ENCODE measurements at places on chromosomes 2 and 18.

DNA sequence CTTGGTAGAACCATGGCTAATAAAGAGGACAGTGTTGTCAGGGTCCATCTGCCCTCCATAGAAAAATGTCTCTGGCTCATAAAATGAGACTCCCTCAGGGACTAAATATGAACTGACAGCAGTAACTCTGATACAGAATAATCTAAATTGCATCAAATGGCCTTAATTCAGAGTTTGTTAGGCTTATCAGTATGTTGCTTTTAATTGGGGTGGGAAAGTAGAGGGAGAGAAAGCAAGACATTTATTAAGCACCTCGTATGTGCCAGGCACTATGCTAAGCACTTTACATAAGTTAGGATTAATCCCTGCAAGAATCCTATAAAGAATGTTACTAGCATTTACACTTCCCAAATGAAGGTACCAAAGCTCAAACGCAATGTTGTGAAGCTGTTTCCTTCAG, 115.2 kb downstream of the MMADHC start:
- no peak for ATAC-seq

GRCh38 chr2:120543899-120544298, 191.8 kb upstream of the GLI2 start:
- ATAC-seq = no peak

GRCh38 chr2:29193681-29194080, 78.5 kb downstream of the CLIP4 start:
- ATAC-seq = no peak

GRCh38 chr2:150169237-150169629, 318.2 kb downstream of the RND3 start:
- no peak for ATAC-seq

GRCh38 chr2:216169087-216169486, 59.9 kb downstream of the XRCC5 start:
- no peak for ATAC-seq

DNA sequence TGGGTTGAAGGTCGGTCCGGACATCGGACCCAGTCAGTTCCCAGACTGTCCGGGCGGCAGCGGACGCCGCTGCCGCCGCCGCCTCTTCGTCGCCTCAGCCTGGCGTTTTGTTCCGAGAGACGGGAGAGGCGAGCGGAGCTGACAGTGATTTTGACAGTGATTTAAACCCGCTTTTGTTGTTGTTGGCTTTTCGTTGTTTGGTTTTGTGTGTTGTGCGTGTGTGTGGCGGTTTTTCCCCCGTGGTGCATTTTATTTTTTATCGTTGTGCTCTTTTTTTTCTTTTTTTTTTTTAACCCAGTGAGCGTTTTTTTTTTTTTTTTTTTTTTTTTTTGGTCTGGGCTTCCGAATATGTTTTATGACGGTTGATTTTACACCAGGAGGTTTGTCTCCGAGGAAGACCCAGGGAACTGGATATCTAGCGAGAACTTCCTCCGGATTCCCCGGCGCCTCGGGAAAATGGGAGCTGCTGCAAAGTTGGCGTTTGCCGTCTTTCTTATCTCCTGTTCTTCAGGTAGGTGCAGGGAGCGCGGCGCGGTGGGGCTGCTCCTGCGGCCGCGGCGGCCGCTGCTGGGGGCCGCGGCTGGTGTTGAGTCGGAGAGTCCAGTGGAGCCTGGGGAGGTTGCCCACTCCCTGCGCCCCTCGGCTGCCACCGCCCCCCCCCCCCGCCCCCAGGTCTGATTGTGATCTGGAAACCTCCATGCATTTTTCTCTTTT, at the start of gene ACVR2A:
TSS of gene ACVR2A (plus strand) at position 333 of the 714 bp plus-strand sequence. CDS start at position 457, 124 bp downstream.
- peak; percentile 11 for ATAC-seq

DNA sequence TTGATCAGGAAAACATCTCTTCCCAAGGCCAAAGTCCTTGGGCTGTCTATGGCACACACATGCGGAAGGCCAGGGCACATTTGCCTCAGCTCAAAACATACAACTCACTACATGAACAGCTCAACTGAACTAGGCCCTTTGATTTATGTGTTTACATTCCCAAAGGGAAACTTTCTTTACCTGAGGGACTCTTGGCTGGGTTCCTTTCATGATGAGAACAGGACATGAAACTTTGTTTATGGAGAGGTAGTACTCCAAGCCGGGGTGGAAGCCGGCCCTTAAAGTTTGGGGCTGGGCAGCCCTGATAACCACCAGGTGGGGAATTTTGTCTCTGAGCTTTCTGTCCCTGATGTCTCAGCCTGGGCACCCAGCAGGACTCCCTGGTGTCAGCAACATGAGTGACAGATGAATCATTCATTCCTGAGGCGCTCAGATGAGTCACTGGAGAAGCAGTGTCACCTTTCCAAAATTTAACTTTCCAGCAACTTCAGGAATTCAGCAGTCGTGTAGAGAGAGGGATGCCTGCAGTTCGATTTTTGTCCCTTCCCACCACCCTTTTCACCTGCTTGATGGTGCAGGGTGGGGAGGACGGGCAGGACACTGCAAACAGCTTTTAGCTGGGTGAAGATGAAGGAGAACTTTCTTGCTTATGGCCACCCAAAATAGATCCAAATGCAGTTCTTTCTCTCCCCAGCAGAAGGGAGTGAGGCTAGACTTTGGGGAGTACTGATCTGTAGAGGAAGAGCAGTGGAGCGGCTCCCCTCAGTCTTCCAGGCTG, 331.6 kb downstream of the DYSF start:
- ATAC-seq = no peak

DNA sequence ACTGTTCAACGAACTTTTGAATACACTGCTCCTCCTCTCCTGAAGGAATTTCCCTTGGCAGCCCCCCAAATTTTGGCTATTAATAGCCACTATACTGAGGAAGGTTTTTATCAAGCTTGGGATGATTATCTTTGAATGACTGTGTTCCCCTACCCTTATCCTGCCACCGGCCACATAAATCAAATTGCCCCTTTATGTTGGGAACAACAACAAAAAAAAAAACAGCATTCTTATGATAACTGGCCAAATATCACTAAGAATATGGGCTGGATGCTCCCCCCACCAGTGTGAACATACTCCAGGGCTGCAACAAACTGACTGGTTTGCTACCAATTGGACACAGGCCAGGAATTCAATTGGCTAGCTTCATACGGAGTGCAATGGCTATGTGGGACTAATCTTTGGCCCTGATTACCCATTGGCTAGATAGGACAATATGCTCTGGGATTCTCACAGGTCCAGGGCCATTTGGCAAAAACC, 20.6 kb downstream of the DUSP11 start:
- no peak for ATAC-seq

GRCh38 chr2:201420442-201421113, 30.7 kb downstream of the TRAK2 start:
- peak; percentile 76 for ATAC-seq

DNA sequence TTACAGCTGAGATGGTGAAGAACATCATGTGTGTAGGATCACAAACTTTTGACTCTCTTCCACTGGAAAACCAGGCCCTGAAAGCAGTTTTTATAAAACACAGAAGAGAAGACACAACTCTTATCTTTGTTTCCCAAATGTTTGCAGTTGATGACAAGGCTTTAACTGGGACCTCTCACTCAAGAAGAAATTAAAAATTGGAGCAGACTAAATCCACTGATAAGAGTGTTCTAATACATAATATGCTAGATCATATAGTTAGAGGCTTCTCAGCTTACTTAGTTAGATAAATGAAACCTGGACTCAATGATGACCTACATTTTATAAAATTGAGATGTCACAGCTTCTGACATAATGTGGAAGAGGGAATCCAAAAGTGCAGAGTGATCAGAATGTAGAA, 158.3 kb upstream of the WDSUB1 start:
- no peak for ATAC-seq

DNA sequence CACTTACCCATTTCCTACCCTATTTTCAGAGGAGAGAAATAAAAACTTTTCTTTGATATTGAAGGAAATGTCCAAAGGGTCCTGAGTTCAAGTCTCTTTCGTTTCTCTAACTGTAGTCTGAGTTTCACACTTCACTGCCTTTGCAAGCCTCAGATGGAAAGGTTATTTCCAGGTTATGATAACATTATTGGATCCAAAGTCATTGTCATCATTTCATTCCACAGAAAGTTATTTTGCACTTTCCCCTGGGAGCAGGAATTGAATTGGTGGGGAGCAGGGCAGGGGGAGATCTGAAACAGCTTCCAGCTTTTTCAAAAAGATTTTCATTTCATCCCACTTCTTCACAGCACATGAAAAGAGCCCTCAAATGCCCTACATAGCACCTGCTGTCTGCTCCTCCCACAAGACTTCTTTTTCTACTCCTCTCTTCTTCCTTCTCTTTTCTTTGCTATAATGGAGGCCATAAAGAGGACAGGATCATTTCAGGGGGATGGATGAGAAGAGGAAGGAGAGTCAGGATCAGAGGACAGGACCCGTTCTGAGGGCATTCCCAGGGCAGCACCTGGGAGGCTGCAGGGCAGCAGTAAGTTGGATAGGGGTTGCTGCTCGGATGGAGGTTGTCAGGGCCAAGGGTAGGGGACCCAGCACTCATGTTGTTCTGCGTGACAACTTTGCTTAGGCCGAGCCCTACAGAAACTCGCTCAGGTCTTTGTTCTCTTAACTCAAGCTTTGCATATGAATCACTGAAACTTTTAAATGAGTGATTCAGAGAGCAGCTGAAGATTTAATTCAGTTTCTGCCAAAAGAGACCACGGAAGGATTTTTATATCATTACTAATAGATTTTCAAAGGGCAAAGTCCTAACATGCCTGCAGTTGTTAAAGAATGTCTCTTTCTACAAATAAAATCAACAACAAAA, 11.4 kb upstream of the GALNT5 start:
- peak; percentile 96 for ATAC-seq

DNA sequence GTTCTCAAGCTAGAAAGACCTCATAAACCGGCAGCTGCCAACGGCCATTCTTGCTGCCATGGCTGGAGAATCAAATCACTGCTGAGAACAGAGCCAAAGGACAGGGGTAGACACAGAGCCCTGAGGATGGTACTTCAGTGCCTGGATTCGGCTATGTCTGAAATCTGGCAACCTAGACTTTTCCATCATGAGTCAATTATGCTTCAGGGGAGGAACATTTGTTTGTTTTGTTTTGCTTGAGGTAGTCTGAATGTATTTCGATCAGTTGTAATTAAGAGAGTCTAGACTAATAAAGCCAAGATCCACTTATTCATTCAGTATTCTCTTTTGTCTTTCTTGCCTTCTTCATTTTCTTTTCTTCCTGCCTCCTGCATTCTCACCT, 122.8 kb upstream of the SH3BP4 start:
- no peak for ATAC-seq

DNA sequence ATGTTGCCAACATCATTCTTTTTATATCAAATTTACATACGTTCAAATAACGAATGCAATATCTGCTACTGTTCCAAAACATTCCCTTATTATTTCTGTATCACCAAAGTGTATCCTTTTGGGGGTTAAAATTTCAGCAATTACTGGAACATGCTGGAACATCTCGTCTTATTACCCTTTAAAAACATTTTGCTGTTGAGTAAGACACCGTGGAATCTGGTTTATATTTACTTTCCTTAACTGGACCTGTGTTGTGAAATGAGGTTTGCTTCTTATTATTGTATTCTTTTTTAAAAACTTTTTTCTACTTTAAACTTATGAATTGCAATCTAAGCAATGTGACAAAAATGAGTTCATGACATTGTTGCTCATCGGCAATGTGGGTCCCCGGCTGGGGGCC, 87.4 kb upstream of the PTPRM start:
- ATAC-seq = no peak

DNA sequence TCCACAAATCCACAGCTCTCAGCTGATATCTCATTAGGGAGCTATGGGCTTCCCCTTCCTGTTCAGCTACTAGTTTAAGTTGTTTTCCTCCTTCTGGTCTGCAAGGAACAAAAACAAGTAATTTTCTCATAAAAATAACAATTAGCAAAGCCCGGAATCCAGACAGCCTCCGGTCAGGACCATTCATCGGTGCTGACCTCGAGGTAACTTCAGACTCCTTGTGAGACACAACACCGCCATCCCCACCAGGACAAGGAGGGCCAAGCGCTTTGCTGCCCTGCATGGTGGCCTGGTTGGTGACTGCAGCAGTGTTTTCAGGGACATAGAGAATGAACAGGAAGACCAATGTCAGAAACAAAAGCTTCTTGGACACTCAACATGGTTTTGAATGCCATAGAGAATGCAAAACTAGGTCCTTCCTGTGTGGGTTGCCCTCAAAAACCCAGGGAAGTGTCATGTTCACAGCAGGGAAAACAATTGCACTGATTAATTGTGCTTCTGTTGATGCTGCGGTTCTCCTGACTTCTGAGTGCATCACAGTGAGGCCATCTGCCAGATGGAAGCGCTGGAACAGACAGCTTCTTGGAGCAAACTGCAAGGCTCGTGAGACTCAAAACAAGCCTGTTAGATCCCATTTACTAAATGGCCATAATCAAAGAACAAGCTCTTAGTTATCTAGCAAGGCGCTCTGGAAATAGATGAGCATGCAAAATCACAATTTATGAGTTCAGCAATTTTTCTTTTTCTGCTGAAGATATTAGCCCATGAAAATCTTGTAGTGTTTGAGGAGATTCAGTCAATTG, 77.1 kb downstream of the HS1BP3 start:
- no peak for ATAC-seq

DNA sequence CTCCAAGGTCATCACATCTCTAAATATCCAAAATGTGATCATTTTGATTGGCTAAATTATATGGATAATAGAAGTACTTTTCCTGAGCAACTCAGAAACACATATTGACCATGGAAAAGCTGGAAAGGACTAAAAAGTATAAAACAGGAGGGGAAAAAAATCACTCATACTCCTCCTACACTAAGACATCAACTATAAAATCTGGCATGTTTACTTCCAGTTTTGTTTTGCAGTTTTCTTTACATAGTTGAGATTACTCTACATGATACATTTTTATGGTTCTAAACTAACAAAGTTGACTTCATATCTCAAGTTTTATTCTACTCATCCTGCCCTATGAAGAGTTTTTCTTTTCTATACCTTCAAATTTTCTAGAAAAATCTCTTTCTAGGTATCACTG, 46.0 kb upstream of the SP3 start:
- ATAC-seq = no peak

DNA sequence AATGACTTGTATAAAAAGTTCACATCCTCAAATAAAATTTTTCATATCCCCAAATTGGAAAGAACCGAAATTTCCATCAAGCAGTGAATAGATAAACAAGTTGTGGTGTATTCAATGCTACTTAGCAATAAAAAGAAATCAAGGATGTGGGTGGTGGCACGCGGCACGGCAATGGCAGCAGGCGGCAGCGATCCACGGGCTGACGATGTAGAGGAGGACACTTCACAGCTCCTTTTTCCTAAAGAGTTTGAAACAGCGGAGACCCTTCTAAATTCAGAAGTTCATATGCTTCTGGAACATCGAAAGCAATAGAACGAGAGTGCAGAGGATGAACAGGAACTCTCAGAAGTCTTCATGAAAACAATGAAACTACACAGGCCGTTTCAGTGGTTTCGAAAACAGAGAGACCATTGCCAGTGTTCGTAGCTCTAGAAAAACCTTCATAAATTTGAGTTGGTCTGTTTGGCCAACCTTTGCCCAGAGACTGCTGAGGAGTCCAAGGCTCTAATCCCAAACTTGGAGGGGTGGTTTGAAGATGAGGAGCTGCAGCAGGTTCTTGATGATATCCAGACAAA, 9.8 kb upstream of the IL36A start:
- peak; percentile 18 for ATAC-seq

- no peak for ATAC-seq
Observed at GRCh38 chr18:72128649-72129048, 415.5 kb downstream of the CBLN2 start.

Data from activated CD4-positive, CD25-positive, alpha-beta regulatory T cell treated with anti-CD3 and anti-CD28 coated beads, Interleukin-2, amount 50 U/mL, for 24 hours (primary cell).